ENCODE measurements at places on chromosomes 7 and 10.

- DNase-seq: no peak
Observed at GRCh38 chr7:158840604-158841003, 11.3 kb upstream of the ESYT2 start.

DNA sequence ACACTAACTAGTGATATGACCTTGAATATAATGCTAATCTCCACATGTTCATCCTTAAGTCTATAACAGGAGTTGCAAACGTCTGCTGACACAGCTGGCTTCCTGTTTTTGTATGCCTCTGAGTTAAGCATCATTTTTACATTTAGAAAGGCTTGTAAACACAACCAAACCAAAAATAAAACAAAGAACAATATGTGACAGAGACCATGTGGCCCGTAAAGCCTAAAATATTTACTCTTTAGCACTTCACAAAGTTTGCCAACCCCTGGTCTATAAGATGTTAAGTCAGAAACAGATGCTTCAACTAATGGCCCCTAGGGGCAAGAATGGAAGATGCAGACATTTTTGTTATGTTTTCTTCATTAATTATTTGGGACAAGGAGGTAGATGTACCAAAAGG lies 109.3 kb downstream of the CPEB3 start:
- DNase-seq: peak; percentile 82

DNA sequence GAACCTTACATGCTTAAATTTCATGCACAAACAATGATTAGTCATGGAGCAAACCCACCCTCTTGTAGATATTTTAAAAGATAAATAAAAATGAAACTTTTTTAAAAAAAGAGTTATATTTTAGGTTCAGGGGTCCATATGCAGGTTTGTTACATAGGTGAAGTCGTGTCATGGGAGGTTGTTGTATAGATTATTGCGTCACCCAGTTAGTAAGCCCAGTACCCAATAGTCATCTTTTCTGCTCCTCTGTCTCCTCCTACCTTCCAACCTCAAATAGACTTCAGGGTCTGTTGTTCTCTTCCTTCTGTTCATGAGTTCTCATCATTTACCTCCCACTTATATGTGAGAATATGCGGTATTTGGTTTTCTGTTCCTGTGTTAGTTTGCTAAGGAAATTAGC lies 486.6 kb downstream of the PCDH15 start:
- DNase-seq: no peak

GRCh38 chr7:102451371-102452054 lies 13.2 kb downstream of the ALKBH4 start:
- DNase-seq: peak; percentile 67

DNA sequence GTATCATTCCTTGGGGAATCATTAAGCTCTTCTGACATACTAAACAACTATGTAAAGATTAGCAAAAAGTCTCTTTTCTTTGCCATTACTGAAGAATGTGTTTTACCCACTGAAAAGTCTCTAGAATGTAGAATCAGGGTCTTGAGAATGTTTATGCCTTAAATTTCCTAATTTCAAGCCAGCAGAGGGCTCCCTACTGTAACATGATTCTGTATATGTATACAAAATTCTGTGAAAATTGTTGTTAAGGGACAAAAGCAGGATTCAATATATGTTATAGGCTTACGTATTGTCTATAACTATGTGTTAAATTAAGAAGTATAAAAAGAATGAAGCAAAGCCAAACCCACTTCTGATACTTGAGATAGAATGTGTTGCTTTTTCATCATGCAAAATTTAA lies 296.9 kb upstream of the DGKB start:
- peak; percentile 33 for DNase-seq

GRCh38 chr10:132247943-132248342 lies 59.8 kb downstream of the STK32C start:
- DNase-seq: no peak

DNA sequence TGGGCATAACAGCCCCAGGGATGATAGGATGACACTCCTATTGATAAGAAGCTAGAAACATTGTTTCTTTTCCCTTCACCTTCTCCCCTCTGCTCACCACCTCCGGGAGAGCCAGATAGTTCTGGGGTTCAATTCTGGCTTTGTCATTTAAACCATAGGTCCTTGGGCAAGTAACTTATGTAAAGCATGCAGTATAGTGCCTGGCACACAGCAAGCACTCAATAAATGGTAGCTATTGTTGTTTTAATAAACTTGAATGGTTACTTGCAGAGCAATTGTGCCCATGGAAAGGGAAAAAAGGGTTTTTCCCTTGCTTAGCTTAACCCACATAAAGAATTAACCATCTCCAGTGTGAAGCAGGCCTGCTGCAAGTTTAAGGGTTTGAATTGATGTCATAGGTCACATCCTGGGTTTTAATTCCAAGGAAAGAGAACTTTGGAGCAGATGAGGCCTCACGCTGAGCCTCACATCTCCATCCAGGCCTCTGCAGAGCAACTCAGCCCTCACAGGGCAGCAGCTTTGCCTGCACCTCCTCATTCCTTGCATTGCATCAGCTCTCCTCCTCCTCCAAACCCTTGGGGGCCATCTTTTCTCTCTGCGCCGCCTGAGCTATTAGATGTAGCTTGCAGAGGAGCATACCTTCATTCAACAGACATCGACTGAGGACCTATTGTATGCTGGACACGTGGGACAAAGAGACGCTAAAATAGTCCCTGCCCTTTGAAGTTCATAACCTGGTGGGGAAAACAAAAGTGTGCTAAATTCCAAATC lies 22.9 kb downstream of the ZNF775 start:
- no peak for DNase-seq

- DNase-seq: no peak
Observed at GRCh38 chr7:106980358-106980685, 64.2 kb upstream of the PRKAR2B start.

DNA sequence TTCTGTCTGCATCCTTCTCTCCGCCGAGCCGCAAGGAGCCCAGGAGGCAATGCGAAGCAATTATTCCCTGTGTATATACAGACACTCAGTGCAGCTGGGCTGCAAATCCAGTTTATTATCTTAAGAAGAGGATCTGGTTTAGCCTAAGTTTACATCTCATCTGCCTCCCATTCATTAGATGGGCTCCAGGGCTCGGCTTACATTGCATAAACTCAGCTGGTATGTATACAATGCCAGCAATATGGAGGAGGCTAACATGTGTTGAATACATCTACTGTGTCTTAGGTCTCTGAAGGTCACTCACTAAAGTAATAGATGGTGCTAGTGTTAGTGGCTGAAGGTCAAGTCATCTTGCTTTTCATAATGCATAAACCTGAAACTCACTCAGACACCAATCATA lies 996.8 kb downstream of the KCNMA1 start:
- DNase-seq: no peak

DNA sequence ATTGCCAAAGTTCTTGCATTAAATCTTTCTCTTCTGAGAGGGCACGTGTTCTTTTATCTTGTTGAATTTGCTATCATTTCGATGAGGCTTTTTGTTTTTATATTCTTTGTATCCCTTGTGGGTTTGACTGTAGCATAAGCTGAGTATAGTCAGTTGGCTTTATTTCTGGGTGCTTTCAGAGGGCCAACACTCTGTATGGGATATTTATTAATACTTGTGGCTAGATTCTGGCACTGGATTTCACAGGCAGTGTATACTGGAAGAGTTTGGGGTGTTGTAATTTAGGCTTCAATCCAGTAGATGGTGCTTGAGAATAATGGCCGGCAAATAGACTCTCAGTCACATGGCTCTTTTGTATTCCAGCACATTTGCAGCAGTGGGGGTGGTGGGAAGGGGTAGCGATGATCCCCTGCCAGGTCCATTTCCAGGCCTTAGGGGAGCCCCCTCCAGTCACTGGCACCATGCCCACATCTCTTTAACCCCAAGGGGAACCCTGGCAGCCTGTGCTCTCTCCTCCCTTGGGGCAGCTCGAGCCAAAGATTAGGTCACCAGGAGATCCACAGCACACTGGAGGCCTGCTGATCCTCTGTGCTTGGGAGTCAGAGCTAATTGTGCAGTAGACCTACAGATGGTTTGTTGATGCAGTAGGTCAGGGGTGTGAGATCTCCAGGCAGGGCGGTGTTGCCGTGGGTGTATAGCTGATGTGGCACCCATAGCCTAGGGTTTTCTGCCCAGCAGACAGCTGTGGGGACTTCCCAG lies 81.8 kb downstream of the PTPN20 start:
- DNase-seq: peak; percentile 8

GRCh38 chr10:28302012-28302637 lies 739 bp downstream of the MPP7 start:
- no peak for DNase-seq

DNA sequence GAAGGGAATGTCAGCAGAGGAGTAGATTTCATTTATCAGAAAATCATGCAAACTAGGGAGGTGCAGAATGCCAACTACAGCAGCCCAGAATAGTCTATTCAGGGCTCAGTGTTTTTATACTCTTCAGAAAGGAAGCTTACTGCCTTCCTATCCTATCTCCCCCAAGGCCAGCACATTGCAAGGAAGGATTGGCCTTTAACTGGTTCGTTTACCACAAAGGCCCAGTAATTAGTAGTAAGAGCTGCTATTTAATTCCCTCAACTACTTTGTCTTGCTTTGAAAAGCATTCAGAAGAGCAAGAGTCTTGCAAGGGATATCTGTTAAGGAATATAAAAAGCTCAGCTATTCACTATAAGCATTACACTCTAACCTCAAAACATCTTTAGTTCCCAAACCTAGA lies 86.4 kb upstream of the RNF148 start:
- no peak for DNase-seq
